ENCODE measurements at places on chromosomes 5 and 9.

GRCh38 chr9:34380511-34381315, 4.0 kb upstream of the MYORG start:
- DNase-seq, result peak; percentile 59

DNA sequence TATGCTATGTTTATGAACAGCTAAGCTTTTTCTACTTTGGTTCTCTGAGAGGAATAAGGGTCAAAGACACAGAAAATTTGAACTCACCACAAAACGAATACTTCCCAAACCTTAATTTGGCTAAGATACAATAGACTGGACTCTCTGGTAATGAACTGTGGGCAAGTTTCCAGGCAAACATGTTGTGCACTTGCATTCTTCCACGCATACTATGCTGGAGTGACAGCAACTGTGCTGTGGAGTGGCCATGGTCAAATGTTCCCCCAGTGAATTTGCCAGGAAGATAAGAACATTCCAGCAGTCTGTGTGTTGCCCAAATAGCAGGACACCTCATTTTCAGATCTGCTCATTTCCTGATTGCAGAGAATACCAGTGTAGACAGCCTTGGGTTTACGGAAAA, 275.3 kb upstream of the IL12B start:
- no peak for DNase-seq

GRCh38 chr5:119304439-119305211, 51.2 kb upstream of the TNFAIP8 start:
- DNase-seq, result no peak

GRCh38 chr9:135240222-135240621, 152.8 kb downstream of the OLFM1 start:
- no peak for DNase-seq

- DNase-seq, result no peak
Observed at GRCh38 chr5:147309621-147310020, 74.8 kb downstream of the STK32A start.

- no peak for DNase-seq
Observed at GRCh38 chr5:177350776-177351391, 584 bp downstream of the LMAN2 start.

GRCh38 chr9:121581786-121582600, 69.4 kb upstream of the DAB2IP start:
- no peak for DNase-seq

- no peak for DNase-seq
Observed at GRCh38 chr5:143676802-143677201, 135.2 kb upstream of the HMHB1 start.

DNA sequence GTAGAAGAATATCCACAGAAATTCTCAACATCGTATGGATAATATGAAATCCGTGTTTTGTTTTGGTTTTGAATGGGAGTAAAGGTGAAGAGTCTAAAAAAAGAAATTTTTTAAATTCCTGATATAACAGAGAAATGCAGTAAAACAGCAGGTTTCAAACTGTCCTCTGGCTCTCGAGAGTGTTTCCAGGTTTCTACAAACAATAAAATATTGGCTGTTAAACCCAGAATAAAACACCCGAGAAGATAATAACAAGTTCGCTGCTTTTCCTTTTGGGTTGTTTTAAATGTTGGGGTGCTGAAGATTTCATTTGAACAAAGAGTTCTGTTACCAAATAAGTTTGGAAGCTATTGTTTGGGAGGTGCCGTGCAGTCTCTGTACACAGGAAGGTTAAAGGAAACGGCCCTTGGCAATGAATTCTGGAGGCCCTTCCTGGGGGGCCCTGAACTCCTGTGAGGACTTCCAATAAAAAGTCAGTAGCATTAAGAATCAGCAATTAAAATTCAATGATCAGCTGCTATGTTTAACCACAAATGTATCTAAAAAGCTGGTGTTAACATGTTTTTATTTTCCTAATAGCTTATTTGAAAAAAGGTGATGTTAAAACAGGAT, 215.8 kb downstream of the TSSK1B start:
- DNase-seq, result no peak
